ENCODE measurements at places on chromosomes 2 and 18. TPM values are rescaled to one million over a fixed set of nuclear protein-coding genes. Genes with fewer than 3 reads are reported as not detected.

DNA sequence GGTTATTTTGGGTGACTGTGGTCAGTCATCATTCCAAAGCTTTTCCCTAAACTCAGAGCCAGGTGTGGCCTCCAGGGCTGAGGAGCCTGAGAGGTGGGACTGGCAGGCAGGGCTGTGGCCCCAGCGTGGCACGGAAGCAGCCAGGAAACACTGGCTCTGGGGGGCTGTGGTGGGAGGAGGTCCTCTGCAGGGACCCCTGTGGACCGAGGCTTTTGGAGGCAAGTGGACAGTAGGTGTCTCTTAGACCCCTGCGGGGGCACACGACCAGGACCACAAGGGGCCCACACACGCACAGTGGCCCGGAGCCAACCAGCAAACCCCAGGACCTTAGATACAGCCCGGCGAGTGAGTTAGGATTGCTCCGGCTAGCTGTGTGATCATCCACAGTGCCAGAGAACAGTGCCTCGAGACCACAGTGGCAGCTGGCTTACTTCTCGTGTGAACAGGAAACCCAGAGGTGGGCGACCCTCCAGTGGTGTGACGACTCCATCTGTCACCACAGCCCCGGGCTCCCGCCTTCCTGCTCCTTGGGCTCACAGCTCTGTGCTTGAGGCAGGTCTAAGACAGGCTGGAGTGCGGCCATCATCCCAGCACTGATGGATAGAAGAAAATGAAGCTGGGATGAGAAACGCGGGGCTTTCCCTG, 1.6 kb upstream of the RTP5 start:
- no peak for DNase-seq
- no peak overlapping the region for H3K4me3 ChIP-seq
- no peaks in the 10 kb centered on the region for H3K36me3 ChIP-seq
- H3K4me1 ChIP-seq: peaks cover 22% of the 10 kb centered on the region
- no peak overlapping the region for H3K27ac ChIP-seq

GRCh38 chr2:158112992-158113391, 11.3 kb downstream of the UPP2 start:
- no peaks in the 10 kb centered on the region for H3K36me3 ChIP-seq
- H3K4me3 ChIP-seq: no peak overlapping the region
- no peaks in the 10 kb centered on the region for H3K4me1 ChIP-seq
- no peak overlapping the region for H3K27ac ChIP-seq
- no peak for DNase-seq
- peaks cover 6% of the 10 kb centered on the region for H3K27me3 ChIP-seq

Gene MC4R
- total RNA-seq: not detected

Gene TRABD2A
- 4.5 TPM for total RNA-seq

GRCh38 chr2:219614076-219614860, 13.2 kb upstream of the SLC4A3 start:
- H3K36me3 ChIP-seq: peaks cover 51% of the 10 kb centered on the region
- no peaks in the 10 kb centered on the region for H3K27me3 ChIP-seq
- H3K4me3 ChIP-seq: no peak overlapping the region
- peaks cover 12% of the 10 kb centered on the region for H3K4me1 ChIP-seq
- no peak overlapping the region for H3K27ac ChIP-seq

- H3K4me3 ChIP-seq: no peak overlapping the region
- H3K4me1 ChIP-seq: no peaks in the 10 kb centered on the region
- no peak for DNase-seq
These were observed 50.5 kb upstream of the OTOS start for GRCh38 chr2:240191001-240191400.

DNA sequence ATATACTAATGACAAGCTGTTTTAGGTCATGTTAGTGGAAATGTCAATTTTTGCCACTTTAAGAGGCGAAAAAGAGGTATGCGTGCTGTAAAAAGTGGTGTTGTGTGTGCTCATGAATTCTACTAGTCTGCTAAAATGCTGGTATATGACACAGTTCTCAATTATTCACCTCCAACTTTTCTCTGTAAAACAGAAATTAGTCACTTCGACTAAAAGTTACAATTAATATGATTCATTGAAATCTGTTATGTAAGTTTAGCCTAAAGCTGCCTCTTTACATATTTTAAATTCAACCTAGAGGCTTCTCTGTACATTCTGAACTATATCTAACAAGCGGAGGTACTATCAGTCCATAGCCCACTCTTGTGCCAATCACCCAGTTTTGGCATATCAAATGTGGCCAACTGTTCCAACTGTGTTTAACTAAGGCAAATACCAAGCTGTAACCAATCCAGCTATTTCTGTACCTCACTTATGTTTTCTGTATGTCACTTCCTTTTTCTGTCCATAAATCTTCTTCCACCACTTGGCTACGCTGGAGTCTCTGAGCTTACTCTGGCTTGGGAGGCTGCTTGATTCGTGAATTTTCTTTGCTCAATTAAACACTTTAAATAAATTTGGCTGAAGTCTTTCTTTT, 20.8 kb downstream of the BAZ2B start:
- DNase-seq: no peak
- no peaks in the 10 kb centered on the region for H3K36me3 ChIP-seq
- no peaks in the 10 kb centered on the region for H3K27me3 ChIP-seq
- no peaks in the 10 kb centered on the region for H3K4me1 ChIP-seq
- no peak overlapping the region for H3K4me3 ChIP-seq
- no peak overlapping the region for H3K27ac ChIP-seq

DNA sequence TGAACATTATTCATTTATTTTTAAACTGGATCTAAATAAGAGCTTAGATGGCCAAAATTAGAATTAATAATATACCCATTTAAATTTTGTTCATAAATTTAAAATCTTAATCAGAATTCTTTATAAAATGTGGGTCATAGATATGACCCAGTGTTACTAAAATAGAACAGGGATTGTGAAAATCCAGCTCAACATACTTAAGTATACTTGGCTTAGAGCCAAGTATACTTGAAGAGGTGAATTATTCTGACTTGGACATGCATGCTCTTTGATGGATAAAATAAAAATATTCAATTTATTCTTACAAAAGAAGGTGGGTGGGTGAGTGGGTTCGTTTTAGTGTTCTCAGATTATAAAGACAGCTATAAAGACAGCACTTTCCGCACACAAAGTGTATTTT, 70.7 kb downstream of the SPOPL start:
- no peak overlapping the region for H3K4me3 ChIP-seq
- no peaks in the 10 kb centered on the region for H3K27me3 ChIP-seq
- no peak overlapping the region for H3K27ac ChIP-seq
- H3K4me1 ChIP-seq: no peaks in the 10 kb centered on the region
- peaks cover 61% of the 10 kb centered on the region for H3K36me3 ChIP-seq
- DNase-seq: no peak

Gene MARS2
- total RNA-seq: 14.6 TPM

GRCh38 chr2:231924889-231925275, 1.3 kb downstream of the NPPC start:
- peak overlapping the region; percentile 38 for H3K4me3 ChIP-seq
- peaks cover 13% of the 10 kb centered on the region for H3K4me1 ChIP-seq
- no peak overlapping the region for H3K27ac ChIP-seq
- H3K27me3 ChIP-seq: peaks cover 47% of the 10 kb centered on the region
- DNase-seq: no peak
- no peaks in the 10 kb centered on the region for H3K36me3 ChIP-seq

GRCh38 chr2:67660871-67661270, 263.7 kb downstream of the ETAA1 start:
- H3K4me1 ChIP-seq: no peaks in the 10 kb centered on the region
- H3K4me3 ChIP-seq: no peak overlapping the region
- no peaks in the 10 kb centered on the region for H3K36me3 ChIP-seq
- no peak overlapping the region for H3K27ac ChIP-seq

DNA sequence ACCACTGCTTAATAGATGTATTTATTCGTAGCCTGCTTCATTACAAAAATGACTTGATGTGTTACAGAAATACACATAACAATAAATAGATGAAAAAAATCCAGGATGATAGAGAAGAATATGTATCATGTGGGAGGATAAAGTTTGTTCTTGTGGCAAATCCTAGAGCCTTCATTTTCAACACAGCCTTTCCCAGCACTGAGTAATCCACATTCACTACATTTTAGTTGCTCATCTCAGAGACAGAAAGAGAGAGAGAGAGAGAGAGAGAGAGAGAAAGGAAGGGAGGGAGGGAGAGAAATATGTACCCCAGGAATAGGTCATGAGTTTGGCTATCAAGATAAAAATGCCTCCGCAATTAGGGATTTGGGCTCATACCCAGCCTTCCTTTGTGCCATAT, 144.3 kb downstream of the RBMS1 start:
- no peak for DNase-seq
- H3K27ac ChIP-seq: no peak overlapping the region
- H3K36me3 ChIP-seq: peaks cover 14% of the 10 kb centered on the region
- H3K27me3 ChIP-seq: no peaks in the 10 kb centered on the region
- peaks cover 18% of the 10 kb centered on the region for H3K4me1 ChIP-seq

GRCh38 chr2:46787364-46787763, 128.2 kb downstream of the MCFD2 start:
- peaks cover 3% of the 10 kb centered on the region for H3K36me3 ChIP-seq
- H3K4me1 ChIP-seq: no peaks in the 10 kb centered on the region
- no peak overlapping the region for H3K4me3 ChIP-seq
- H3K27ac ChIP-seq: no peak overlapping the region

GRCh38 chr2:232463701-232464543, 8.0 kb downstream of the ALPI start:
- H3K4me1 ChIP-seq: peaks cover 11% of the 10 kb centered on the region
- no peak overlapping the region for H3K27ac ChIP-seq
- no peaks in the 10 kb centered on the region for H3K36me3 ChIP-seq
- H3K27me3 ChIP-seq: peaks cover 5% of the 10 kb centered on the region
- H3K4me3 ChIP-seq: no peak overlapping the region

DNA sequence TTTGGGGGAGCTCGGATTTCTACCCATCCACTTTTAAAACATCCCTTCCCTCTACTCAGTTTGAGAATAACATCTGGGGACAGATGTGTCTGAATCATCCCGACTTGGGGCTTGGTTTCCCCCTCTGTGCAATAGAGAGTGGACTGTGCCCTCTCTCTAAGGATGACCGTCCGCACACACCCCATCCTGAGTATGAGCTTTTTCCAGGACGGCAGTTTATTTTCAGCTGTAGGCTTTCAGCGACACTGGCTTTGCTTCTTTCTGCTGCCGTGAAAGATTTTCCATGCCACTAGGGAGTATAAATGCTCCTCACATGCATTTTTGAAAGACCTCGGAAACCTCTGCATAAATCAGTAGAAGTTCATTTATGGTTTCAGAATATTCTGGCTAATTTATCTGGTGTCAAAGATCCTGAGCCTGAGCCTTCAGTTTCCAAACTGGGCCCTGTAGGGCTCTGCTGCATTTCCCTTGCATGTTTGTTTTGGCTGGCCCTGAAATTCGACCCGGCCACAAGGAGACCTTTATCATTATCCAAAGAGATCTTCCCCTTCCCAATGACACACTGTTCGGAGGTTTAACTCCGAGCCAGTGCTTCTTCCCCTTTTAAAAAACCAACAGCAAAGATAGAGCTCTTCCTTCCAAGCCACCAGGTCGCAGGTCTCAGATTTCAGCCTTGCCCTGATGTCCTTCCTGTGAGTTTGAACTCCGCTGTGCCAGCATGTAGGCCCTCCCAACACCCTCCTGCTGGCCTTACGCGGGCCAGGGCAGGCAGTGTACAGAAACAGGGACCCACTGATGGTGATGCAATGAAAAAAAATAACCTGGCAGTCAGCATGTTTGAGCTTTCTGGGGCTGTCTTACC, 53.3 kb downstream of the FECH start:
- no peak overlapping the region for H3K27ac ChIP-seq
- H3K27me3 ChIP-seq: peaks cover 10% of the 10 kb centered on the region
- H3K4me3 ChIP-seq: no peak overlapping the region
- no peaks in the 10 kb centered on the region for H3K36me3 ChIP-seq
- DNase-seq: no peak

GRCh38 chr2:140201572-140201971, 1421.4 kb upstream of the NXPH2 start:
- no peak for DNase-seq
- H3K36me3 ChIP-seq: no peaks in the 10 kb centered on the region
- no peak overlapping the region for H3K4me3 ChIP-seq
- H3K4me1 ChIP-seq: no peaks in the 10 kb centered on the region
- H3K27me3 ChIP-seq: no peaks in the 10 kb centered on the region
- no peak overlapping the region for H3K27ac ChIP-seq

GRCh38 chr2:73516033-73516432, 126.2 kb downstream of the NAT8 start:
- no peaks in the 10 kb centered on the region for H3K27me3 ChIP-seq
- peaks cover 37% of the 10 kb centered on the region for H3K36me3 ChIP-seq
- no peak overlapping the region for H3K4me3 ChIP-seq
- H3K4me1 ChIP-seq: peaks cover 12% of the 10 kb centered on the region

Gene KCNK3
- total RNA-seq: not detected

Gene TLX2
- total RNA-seq: not detected

Gene NEB
- total RNA-seq: 1.2 TPM

- H3K4me3 ChIP-seq: peak overlapping the region; percentile 70
- peaks cover 46% of the 10 kb centered on the region for H3K4me1 ChIP-seq
- DNase-seq: peak; percentile 38
- H3K36me3 ChIP-seq: no peaks in the 10 kb centered on the region
- H3K27me3 ChIP-seq: no peaks in the 10 kb centered on the region
- peak overlapping the region; percentile 65 for H3K27ac ChIP-seq
These were observed 92.1 kb downstream of the SH3BP4 start for GRCh38 chr2:235043762-235044500.

Gene SSB
- total RNA-seq: 94.7 TPM

DNA sequence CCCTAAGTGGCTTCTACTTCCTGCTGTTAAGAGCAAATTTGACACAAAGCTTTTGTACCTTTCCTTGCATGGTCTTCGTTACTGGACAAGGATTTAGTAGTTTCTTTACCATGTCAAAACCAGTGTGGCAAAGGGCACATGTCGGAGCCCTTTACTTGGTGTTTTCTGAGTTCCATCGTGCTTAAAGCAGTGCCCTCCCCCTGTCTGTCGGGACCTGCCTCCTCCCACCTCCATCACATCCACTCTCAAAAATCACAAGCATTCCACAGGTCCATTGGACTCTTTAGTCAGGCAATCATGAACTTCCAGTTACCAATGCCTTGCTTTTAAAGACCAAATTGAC, 763 bp downstream of the CCDC141 start:
- H3K36me3 ChIP-seq: peaks cover 15% of the 10 kb centered on the region
- DNase-seq: no peak
- H3K4me3 ChIP-seq: peak overlapping the region; percentile 89
- H3K27ac ChIP-seq: peak overlapping the region; percentile 96

GRCh38 chr18:76980663-76981395, 151.8 kb downstream of the MBP start:
- peaks cover 72% of the 10 kb centered on the region for H3K4me1 ChIP-seq
- peak overlapping the region; percentile 75 for H3K4me3 ChIP-seq
- no peaks in the 10 kb centered on the region for H3K36me3 ChIP-seq
- DNase-seq: peak; percentile 42
- H3K27ac ChIP-seq: peak overlapping the region; percentile 91

- H3K4me3 ChIP-seq: no peak overlapping the region
- H3K27ac ChIP-seq: no peak overlapping the region
- H3K4me1 ChIP-seq: peaks cover 14% of the 10 kb centered on the region
- no peaks in the 10 kb centered on the region for H3K27me3 ChIP-seq
- no peaks in the 10 kb centered on the region for H3K36me3 ChIP-seq
These were observed 239.9 kb downstream of the ZEB2 start for GRCh38 chr2:144280009-144280408.

- H3K27me3 ChIP-seq: no peaks in the 10 kb centered on the region
- no peak for DNase-seq
- H3K27ac ChIP-seq: no peak overlapping the region
- no peaks in the 10 kb centered on the region for H3K4me1 ChIP-seq
- H3K4me3 ChIP-seq: no peak overlapping the region
These were observed 502.8 kb upstream of the LRRTM4 start for GRCh38 chr2:78024996-78025395.

- H3K36me3 ChIP-seq: no peaks in the 10 kb centered on the region
- no peaks in the 10 kb centered on the region for H3K27me3 ChIP-seq
- H3K4me1 ChIP-seq: peaks cover 16% of the 10 kb centered on the region
- H3K4me3 ChIP-seq: no peak overlapping the region
- H3K27ac ChIP-seq: no peak overlapping the region
These were observed 47.6 kb downstream of the TEX44 start for GRCh38 chr2:231640241-231640640.

Gene DNAH7
- 0.29 TPM for total RNA-seq
